ENCODE measurements at places on chromosomes 13 and 19.

- DNase-seq = no peak
Observed at GRCh38 chr13:31765138-31765785, 25.9 kb downstream of the RXFP2 start.

DNA sequence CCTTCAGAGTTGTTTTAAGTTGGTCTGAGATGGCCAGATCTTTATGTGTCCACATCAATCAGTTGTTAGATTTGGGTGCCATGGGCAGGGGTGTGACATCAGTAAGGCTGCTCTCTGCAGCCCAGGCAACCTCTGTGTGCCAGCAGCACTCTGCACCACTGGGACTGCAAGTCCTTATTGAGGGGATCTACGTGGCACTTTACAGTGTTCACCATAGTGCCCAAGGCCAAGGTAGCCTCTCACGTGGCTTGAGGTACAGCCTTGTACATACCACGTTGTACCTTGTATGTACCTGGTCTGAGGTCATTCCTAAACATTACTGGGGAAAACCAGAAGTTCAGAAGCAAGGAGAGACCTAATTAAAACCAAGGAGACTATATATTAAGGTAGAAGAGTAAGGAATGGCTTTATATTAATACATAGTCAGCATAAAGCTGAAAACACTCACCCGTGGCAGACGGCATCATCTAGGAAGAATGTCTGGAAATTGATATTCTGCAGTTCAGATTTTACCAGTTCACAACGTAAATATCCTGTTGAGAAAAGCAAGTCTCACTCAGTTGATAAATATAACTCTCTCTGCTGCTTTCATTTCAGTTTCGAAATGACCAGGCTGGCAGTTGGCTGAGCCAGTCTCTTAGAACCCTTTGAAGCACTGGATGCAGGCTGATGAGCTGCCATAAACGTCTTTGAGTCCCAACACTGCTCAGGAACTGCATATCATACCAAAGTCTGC lies 128.8 kb downstream of the ZDHHC20 start:
- no peak for DNase-seq

DNA sequence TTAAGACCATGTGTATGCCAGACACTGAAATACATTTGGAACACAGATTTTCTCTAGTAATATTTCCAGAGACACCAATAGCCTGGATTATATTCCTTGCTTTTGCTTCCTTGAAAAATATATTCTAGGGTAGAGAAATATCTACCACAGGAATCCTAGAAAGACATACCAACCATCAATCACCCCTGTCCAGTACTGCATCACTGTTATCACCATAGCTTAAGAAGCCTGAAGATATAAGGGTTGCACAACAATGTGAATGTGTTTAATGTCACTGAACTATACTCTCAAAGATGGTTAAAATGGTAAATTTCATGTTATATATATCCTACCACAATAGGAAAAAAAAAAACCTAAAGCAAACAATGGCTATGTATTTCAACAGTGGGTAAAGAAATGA lies 163.6 kb downstream of the DIAPH3 start:
- no peak for DNase-seq

GRCh38 chr13:94366677-94367076 lies 112.8 kb downstream of the DCT start:
- no peak for DNase-seq

DNA sequence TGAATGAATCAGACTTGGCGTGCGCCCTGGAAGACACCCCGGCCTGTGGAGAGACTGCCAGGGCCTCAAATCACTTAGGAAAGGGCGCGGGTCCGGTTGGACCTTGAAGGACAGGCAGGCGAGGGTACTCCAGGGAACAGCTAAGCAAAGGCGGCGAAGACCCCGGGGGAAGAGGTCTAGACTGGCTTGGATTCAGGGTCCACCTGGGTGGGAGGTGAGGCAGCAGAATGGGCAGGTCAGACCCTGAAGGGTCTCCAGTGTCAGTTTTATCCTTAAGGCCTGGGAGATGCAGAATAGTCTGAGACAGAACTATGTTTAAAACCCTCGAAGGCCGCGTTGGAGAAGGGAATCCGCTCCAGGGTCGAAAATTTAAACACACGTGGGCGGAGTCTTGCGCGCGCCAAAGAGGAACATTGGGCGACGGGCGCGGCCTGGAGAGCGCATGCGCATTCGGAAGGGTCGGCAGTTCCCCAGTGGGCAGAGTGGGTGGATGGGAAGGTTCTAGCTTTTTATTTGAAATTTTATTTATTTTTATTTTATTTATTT lies 567 bp upstream of the SMG9 start:
- peak; percentile 77 for DNase-seq

DNA sequence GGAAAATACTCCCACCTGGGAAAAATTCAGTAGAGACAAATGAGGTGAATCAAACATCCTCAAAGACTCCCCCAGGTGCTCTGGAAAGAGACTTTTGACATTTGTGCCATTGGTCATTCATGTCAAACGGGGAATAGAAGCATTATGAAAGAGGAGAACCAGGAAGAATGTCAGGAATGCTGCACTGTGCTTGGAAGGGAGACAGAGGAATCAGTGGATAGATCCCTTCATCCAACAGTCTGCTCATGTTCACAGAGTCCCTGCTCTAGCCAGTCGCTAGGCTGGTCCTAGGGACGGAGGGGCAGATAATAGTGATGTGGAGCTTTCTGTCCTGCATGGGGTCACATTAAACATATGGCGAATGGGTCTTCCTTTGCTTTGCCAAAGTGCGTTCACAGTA lies 384.4 kb downstream of the FGF9 start:
- DNase-seq = no peak

DNA sequence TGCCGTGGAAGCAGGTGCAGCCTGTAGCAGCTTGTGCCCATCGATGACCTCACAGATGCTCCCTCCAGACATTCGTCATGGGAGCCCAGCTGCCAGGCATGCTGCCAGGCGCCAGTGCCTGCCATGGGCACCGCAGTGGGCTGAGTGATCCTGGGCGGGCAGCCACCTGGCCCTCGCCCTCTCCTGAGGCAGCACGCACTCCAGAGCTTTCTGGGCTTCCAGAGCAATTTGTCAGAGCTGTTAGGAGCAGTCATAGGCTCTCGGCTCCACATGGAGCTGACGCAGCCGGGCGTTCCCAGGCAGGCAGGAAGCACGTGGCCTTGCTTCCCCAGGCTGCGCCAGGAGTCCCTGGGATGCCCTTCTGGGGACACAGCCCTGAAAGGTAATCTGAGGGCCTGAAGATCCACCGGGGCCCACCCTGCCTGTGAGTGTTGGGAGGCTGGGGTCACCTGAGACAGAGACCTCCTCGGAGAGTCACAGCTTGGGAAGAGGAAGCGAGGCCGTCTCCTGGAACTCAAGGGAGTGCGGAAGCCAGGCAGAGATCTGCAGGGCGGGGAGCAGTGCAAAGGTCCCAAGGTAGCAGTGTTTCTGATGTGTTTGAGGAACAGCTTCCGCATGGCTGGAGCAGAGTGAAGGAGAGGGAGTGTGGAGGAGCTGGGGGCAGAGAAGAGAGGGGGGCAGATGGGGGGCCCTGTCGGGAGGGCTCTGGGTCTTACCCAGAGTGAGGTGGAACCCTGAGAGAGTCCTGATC lies 50.6 kb downstream of the DPF1 start:
- DNase-seq = no peak

GRCh38 chr19:31834070-31834469 lies 484.8 kb upstream of the TSHZ3 start:
- DNase-seq = no peak

DNA sequence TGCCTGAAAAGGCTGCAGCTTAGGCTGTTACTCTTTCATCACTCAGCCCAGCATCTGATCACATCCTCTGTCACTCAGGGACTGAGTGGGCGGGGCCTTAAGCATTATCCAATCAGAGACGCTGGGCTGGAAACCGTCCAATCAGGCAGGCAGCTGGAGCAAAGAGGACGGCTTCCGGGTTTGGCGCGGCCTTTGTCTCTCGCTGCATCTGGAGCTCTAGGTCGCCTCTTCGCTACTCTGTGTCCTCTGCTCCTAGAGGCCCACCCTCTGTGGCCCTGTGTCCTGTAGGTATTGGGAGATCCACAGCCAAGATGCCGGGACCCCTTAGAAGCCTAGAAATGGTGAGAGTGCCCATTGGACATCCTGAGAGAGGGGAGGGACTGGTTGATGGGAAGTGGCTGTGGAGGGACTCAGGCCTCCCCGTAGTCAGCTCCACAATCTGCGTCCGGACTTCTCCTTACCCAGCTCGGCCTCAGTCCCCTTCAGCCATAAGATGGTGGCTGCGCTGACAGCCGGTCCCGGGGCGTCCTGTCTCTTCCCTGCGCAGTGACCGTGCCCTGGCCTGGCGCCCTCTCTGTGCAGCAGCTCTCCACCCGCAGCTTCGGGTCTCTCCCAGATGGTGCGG lies at the start of gene ZNF486:
ZNF486 (plus strand) TSS at position 195 of the 625 bp plus-strand sequence; CDS start at position 312, 117 bp downstream.
- DNase-seq = peak; percentile 99

- no peak for DNase-seq
Observed at GRCh38 chr13:102643656-102644055, 46.9 kb downstream of the TPP2 start.

- DNase-seq = no peak
Observed at GRCh38 chr13:39946769-39947168, 291.3 kb downstream of the COG6 start.

- DNase-seq = no peak
Observed at GRCh38 chr19:55441319-55441691, 1.8 kb downstream of the SHISA7 start.

Measured in breast epithelium (tissue), 4 donors.